Activated T-helper 1 cell treated with Interleukin-2 at 50 U/mL for 16 hours (primary cell): ENCODE measurements at places on chromosomes 11 and 22.
A peak's percentile ranks its signal among the peaks of the same experiment; 100 is the strongest.

GRCh38 chr22:48895336-48895735 lies 932.3 kb downstream of the BRD1 start:
- no peak for DNase-seq

DNA sequence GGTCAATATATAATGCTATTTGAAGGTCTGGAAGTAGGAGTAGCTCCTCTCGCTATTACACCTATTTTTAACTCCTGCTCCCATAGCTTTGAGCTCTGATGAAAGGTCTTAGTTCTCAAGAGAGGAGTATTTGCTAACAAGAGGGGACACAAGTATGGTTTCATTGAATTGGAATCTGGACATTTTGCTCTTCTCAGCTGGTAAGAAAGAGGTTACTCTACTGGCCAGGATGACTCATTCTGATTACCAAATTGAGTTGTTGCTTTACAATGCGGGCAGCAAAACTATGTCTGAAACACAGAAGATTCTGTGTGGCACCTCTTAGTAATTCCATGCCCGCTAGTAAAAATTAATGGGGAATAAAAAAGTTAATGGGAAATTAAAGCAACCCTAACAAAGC lies 63.6 kb upstream of the EP300 start:
- no peak for DNase-seq

GRCh38 chr11:2466869-2467694 lies 22.3 kb downstream of the KCNQ1 start:
- DNase-seq = peak; percentile 35

DNA sequence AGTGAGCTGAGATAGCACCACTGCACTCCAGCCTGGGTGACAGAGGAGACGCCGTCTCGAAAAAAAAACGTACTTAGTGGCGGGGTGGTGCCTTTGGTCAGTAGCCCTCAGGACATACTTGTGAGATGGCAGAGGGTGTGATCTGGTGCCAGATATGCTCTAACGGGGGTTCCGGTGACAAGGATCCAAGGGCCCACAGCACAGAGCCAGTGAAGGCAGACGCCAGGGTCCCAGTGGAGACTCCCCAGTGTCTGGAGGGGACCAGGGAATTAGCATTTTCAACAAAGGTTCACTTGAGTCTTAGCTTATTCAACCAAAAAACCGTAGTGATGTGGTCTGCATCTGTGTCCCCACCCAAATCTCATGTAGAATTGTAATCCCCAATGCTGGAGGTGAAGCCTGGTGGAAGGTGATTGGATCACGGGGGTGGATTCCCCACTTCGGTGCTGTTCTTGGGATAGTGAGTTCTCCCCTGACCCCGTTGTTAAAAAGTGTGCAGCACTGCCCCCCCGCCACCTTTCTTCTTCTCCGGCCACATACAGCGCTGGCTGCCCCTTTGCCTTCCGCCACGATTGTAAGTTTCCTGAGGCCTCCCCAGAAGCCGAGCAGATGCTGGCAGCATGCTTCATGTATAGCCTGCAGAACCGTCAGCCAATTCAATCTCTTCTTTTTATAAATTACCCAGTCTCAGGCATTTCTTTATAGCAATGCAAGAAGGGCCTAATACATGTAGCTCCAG lies 26.6 kb upstream of the OSBPL5 start:
- no peak for DNase-seq

GRCh38 chr22:39299829-39300178 lies 19.6 kb downstream of the RPL3 start:
- DNase-seq = no peak

- no peak for DNase-seq
These were observed 54.9 kb upstream of the LMO1 start for GRCh38 chr11:8318536-8318935.

- DNase-seq = no peak
These were observed 205.6 kb upstream of the ANO5 start for GRCh38 chr11:21987261-21987660.

- no peak for DNase-seq
These were observed 31.8 kb downstream of the CAPN1 start for GRCh38 chr11:65213322-65214211.

DNA sequence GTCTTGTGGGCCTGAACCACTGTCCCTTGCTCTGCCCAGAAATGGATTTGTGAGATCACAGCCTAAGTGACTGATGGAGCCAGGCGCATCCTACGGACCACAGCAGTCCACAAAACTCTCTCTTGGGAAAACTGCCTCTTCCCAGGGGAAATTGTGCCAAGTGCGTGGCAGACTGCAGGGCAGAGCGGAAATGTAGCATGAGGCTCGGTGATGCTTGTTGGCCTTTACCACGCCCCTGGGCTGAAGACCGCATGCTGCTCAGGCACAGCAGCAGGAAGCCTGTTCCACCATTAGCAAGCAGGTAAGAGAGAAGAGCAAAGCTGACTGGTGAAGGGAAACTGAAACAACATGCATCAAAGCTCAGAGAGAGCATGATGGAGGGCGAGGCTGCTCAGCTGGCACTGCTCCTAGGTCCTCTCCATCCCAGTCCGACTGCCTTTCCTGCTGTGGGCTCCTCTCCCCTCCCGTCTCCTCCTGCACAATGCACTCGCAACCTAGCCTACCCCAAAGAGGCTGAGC lies 26.5 kb upstream of the SCARF2 start:
- peak; percentile 64 for DNase-seq

DNA sequence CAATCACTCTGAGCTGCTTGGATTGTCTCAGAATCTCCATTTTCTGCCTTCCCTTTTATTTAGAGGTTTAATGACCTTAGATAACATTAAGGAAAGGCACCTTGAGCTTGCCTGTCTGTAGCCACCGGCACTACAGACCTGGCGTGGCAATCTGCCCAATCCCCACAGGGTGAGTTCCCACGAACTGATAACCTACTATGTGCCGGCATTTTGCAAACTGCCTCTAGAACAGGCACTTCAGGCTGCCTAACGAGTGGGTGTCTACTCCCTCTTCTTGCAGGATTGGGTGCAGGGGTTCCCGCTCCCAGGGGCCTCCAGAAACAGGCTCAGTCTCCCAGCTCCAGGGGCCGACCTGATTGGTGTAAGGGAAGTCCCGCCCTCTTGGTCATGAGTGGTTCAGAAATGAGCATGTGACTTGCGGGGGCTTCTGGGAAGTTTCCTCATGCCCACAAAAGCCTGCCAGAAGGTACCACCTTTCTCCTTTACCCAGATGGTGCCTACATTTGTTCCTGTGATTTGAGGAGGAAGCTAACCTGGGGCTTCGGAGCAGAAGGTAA lies 120.0 kb upstream of the LDLRAD3 start:
- DNase-seq = no peak

GRCh38 chr11:20611892-20612291 lies 12.5 kb downstream of the SLC6A5 start:
- DNase-seq = no peak

DNA sequence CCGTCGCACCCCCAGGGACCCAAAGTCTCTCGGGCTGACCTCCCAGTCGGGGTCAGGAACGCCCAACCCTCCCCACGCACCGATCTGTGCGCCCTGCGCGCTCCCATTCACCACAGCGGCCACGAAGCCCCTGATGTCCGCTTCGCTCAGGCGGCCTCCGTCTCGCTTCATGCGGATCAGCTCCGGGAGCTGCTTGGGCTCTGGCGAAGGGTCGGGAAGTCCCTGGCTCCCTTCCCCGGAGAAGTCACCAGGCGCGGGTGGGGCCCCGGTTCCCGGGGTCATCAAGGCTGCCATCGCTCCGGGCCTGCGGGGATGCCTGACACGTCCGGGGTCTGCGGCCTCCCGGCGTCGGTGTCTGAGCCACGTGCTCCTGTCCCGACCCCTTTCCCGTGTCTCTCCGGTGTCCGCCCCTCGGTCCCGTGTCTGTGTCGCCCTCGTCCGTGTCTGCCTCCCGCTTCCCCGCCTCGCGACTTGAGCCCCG lies 356 bp downstream of the TYMP start:
- DNase-seq = no peak

DNA sequence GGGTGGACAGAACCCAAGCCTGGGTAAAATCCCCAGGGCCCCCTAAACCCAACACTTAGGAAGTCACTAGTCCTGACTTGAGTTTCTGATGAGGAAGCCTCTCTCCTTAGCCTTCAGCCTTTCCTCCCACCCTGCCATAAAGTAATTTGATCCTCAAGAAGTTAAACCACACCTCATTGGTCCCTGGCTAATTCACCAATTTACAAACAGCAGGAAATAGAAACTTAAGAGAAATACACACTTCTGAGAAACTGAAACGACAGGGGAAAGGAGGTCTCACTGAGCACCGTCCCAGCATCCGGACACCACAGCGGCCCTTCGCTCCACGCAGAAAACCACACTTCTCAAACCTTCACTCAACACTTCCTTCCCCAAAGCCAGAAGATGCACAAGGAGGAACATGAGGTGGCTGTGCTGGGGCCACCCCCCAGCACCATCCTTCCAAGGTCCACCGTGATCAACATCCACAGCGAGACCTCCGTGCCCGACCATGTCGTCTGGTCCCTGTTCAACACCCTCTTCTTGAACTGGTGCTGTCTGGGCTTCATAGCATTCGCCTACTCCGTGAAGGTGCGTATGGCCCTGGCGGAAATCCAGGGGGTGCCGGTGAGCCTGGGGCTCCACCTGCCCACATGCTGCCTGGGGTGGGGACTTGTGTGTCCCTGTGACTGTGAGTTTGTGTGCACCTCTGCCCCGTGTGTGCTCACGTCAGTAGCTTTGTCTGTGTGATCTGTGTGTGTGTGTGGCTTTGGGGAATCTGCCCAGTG lies at the start of gene IFITM1:
Gene IFITM1, plus strand, starts transcription at position 254 of the 767 bp plus-strand sequence. Its CDS starts 131 bp downstream, at position 385.
- peak; percentile 45 for DNase-seq

DNA sequence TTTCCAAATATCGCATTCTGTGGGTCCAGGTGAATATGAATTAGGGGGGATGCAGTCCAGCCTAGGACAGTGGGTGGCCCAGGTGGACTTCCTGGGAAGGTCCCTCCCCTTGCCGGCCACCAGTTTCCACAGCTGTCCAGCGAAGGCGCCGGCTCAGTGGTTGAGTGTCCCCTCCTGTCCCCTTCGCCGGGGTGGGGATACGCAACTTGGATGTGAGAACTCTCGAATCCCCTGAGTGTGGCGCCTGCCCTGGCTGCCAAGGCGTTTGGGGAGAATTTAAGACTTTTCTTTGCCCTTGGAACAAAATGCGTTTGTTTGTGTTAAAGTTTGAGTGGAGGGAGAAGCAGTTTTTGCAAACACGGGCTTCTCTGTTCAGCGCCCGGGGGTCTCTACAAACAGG lies 123.7 kb downstream of the KCNQ1OT1 start:
- no peak for DNase-seq

GRCh38 chr11:507727-508515 lies 879 bp upstream of the RNH1 start:
- DNase-seq = no peak

DNA sequence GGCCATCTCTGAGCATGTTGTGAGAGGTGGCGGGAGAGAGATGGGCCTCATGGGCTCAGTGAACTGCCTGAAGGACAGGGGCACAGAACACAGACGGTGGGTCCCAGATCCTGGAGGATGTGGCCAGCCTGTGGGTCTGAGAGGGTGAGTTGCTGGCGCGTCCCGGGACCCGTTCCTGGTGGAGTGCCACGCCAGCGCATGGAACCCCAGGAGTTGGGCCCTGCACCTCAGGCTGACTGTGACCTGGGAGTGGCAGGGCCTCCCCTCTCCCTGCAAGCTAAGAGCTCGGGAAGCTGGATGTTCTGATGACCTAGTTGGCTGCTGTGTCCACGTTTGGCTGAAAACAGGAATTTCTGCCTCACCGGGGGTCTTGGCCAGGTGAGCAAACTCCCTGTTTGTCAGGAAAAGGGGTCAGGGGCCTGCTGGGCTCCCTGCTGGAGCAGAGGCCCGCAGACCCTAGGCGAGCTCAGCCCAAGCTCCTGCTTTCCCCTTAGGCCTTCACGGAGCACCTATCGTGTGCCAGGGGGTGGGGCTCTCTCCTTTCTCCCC lies 15.0 kb downstream of the LRRC32 start:
- DNase-seq = no peak

DNA sequence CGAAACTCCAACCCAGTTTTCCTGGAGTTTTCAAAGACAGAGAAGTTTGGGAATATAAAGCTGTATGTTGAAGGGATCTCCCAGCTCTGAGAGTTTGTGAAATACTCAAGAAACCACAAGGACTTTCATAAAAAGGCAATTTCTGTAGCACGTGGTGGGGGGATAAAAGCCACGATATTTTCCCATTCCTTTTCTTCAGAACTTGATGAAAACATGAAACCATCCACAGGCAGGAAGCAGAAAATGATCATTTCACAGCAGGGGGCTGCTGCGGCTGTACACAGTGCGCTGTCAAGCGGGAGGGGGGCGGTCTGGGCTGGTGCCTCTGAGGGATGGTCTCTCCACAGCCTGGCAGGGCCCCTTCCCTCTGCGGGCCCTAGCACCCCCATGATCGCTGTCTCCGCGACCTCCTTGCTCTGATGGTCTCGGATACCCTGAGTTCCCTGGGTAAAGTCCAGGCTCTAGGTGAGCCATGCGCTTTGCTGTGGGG lies 423.2 kb downstream of the MN1 start:
- DNase-seq = no peak

- no peak for DNase-seq
These were observed 58.9 kb downstream of the CDKN1C start for GRCh38 chr11:2826679-2827056.
